ENCODE measurements at places on chromosomes 7 and 10.

GRCh38 chr7:106017657-106018056, 54.6 kb downstream of the CDHR3 start:
- DNase-seq, result no peak

DNA sequence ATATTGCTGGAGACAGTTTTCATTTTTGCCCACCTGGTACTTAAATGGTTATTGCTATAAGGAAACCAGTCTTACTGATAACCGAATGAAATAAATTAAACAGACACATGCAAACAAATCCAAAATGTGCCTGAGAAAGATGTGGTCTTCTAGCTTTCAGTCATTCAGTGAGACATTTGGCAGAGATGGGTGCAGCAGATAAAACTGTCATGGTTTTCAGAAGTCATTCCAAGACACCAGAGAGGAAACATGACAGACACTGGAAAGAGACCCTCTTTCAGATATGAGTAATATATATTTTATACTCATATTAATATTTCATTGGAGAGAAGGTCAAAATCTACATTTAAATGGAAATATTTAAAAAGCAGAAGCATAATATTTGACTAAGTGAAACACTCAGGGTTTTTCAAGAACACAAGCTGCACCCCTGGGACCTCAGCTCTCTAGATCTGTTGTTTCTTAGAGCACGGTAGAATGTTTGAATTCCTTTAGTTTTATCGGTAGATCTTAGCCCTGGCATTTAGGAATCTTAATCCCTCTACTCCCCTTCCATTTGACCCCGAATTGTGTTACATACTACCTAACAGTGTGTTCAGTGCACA, 246.1 kb downstream of the AUTS2 start:
- DNase-seq, result no peak

- no peak for DNase-seq
Observed at GRCh38 chr10:107653832-107654287, 489.4 kb upstream of the SORCS1 start.

- DNase-seq, result no peak
Observed at GRCh38 chr10:103789771-103790201, 65.6 kb downstream of the SH3PXD2A start.
